ENCODE measurements at places on chromosomes 11 and 22.

GRCh38 chr22:49649166-49650068, 178.3 kb downstream of the BRD1 start:
- no peak for DNase-seq

- peak; percentile 96 for DNase-seq
These were observed 7.6 kb downstream of the CARS1 start for GRCh38 chr11:3049430-3050243.

GRCh38 chr11:102530558-102530957, at the start of gene MMP7:
Gene MMP7 (minus strand): TSS chr11:102530747. CDS start chr11:102530700, 47 bp downstream.
- DNase-seq: peak; percentile 43

DNA sequence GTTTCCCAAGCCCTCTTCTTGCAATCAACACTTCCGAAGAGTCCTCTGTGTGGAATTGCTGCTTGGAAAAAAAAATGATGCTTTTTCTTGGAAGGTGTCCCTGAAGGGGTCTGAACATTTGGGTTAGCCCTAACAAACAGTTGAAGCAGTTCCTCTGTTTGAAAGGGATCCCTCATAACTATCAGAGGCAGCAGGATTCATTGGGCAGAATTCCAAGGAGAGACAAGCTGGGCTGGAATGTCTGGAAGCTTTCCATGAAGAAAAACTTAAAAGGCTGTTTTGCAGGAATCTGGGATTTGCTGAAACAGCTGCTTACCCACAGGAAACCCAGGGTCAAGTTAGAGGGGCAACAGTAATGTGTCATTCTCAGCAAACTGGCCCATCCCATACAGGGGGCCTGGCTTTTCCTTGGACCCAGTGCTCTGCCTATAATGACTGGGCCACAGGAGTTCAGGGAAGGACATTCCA, 3.1 kb downstream of the CSNK2A3 start:
- peak; percentile 88 for DNase-seq

- DNase-seq: no peak
These were observed 80.6 kb downstream of the GRIA4 start for GRCh38 chr11:105690467-105690866.

DNA sequence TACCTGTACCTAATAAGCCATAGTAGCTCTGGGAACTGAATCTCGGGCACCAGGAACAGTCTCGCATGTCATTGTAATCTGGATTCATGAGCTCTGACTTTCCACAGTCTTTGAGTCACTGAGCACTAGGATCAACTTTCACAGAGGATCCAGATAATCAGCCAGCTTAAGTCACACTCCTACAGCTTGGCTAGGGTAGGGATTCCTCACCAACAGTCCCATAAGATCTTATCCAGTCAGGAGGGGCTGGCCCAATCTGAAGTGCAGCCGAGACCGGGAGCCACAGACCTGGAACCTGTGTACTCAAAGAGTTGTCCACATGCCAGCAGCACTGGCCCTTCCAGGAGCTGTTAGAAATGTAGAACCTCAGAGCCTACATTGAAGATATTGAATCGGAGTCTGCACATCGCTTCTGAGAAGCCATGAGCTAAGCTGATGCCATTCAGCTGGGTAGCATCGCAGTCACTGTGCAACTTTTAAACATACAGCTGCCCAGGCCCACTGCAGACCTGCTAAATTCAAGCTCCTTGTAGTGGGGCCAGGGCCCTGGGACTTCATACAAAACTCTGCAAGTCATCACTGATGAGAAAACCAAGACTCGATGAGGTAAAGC, 538.8 kb upstream of the B3GAT1 start:
- DNase-seq: no peak

DNA sequence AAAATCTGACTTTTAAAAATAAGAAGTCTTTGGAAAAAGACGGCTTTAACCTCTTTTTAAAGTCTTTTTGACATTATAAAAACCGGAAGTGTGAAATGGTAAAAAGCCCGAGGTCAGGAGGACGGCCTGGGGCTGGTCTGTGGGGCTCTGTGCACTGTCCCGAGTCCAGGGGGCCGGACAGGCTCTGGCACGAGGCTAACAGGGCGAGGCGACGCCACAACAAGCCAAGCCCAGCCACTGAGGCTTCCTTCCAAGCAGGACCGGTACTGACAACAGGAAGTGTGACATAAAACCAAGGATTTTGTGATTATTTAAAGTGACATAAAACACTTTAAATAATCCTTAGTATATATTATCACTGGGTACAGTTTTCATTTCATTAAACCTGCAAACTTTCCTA, 39.2 kb downstream of the BRD1 start:
- DNase-seq: no peak

DNA sequence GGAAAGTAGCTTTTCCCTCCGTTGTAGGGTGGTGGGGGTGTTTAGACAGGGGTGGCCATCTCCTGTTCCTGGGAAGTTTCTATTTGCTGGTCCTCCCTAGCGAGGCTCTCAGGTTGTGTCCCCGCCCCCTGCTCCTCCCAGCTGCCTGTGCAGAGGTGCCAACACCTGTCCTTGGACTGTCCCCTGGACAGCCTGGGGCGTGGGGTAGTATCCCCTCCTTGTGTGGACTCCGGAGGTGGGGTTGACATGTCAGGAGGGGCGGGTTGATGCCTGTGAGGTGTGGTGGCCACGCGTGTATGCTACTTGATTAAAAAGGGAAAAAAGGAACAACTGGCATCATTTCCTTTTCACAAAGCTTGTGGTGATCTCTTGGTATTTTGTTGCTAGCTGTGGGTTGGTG, 14.3 kb upstream of the RANBP1 start:
- no peak for DNase-seq

- DNase-seq: no peak
These were observed 504 bp upstream of the ZNF215 start for GRCh38 chr11:6925636-6926207.

GRCh38 chr11:76901144-76901543, 40.4 kb downstream of the ACER3 start:
- no peak for DNase-seq

GRCh38 chr11:47620836-47621378, 21.5 kb downstream of the MTCH2 start:
- DNase-seq: no peak

GRCh38 chr11:60193687-60194433, 11.0 kb upstream of the MS4A6A start:
- DNase-seq: peak; percentile 14

DNA sequence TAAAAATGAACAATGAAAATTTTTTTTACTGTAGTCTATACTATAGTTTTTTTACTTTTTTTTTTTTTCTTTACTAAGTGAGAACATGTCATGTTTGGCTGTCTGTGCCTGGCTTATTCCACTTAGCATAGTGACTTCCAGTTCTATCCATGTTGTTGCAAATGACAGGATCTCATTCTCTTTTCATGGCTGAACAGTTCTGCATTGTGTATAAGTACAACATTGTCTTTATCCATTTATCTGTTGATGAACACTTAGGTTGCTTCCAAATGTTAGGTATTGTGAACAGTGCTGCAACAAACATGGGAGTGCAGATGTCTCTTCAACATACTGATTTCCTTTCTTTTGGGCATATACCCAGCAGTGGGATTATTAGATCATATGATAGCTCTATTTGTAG, 88.1 kb upstream of the CCDC90B start:
- no peak for DNase-seq

- DNase-seq: peak; percentile 88
These were observed 270.7 kb upstream of the SYN3 start for GRCh38 chr22:33328789-33329296.

DNA sequence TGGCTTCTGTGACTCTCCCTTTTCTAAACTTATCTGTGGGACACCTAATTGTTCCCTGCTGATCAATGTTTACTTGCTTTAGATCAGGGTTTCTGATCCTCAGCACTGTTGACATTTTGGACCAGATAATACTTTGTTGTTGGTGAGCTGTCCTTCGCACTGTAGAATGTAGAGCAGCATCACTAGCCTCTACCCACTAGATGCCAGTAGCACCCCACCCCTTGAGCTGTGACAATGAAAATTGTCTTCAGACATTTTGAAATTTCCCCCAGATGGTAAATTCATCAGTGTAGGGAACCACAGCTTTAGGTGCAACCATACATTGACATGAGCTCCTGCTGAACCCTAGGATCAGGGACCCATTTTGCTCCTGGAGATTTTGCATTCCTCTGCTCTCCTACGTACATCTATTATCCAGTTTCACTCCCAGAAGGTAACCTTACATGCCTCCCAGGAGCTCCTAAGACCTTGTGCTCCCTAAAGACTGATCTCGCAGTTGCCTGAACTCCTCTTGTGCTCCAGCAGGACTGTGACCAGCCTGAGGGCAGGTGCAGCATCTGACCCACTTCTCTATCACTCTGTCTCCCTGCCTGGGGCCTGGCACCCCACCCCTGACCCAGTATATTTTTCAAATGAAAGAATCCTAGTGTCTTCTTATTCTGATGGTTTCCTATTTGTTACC, 107.8 kb downstream of the FAR1 start:
- no peak for DNase-seq

DNA sequence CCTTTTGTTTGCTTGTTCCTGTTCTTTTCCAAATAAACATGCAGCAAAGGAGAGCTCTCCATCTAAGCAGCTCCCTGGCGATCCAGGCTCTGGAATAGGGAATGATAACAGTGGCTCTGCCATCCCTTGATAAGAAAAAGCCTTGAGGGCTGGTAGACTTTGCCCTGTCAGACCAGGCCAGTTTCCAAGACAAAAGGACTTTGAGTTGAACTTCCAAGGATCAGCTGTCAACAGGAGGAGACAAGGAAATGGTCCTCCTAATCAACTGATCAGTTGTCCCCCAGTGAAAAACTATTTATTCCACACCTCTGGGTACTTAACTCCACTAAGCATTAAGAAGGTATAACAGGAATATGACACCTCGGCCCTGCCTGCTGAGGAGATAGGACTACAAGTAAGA, 127.8 kb downstream of the PARVA start:
- no peak for DNase-seq

DNA sequence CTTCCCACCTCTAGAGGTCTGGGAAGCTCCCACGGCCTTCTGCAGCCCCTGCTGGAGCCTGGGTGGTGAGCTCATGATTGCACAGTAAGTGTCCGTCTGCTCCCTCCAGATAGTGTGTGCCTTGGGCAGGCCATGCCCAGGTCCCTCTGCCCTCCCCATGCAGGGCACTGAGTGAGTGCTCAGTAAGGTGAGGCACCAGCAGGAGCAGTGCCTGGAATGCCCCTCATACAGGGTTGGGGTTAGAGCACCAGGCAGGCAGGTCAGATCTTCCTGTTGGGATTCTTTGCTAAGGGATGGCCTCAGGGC, 50.3 kb downstream of the NAT10 start:
- no peak for DNase-seq

DNA sequence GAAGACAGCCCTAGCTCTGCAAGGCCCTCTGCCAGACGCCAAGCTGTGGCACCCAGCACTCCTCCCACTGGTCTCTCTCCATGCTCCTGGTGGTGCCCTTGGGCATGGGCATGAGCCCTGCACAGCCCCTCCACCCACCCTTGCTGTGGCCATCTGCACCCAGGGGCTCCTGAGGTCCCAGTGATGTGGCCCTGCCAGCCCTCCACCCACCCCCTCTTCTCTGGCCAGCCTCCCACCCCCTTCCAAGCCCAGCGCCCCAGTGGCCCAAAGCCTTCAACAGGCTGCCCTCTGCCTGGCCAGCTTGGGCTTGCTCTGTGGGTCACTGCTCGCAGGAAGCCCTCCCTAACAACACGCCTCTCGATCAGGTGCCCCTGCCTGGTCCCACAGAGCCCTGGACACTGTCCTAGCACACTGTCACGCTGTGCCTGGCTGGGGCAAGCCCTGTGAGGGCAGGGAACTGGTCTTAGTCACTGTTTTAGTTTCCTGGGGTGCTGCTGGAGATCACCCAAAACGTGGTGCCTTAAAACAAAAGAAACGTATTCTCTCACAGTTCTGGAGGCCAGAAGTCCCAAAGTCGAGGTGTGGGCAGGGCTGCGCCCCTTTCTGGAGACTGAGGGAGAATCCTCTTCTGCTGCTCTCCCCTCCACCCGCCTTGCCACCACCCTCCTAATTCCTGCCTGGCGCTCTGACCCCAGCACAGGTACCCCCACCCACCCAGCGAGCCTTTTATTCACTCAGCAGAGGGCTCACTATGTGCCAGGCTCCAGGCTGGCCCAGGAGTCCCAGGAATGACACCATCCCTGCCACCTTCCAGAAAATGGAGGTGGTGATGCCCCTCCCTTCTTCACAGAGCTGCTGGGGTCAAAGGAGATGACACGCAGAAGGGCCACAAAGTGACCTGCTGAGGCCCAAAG, 14.7 kb downstream of the SULT4A1 start:
- no peak for DNase-seq

DNA sequence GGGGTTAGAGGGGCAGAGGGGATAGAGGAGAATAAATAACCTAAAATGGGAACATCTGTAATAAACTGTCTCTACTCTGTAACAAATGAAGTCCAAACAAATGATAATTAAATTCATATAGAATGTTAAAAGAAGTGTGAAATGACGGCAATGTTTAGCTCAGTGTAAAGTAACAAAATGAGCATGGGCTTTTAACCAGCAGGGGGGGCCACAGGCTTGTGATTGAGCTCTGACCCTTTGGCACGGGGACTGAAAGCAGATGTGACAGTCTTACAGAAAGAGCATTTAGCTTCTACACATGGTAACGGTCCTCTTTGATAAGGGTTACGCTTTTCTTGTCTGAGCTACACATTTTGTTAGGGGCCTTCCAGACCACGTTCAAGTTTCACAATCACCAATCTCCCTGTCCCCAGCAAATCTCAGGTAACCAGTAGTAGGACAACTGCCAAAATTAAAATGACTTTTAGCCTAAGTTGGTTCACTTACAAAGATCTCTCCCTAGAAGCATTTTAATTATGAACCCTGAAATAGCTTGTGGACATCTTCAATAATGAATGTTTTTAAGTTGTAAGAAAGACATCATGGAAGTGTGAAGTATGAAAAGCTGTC, 262.5 kb downstream of the DCDC1 start:
- no peak for DNase-seq

Data from NCI-H226 (cell line).